ENCODE measurements at places on chromosomes 4 and X.

DNA sequence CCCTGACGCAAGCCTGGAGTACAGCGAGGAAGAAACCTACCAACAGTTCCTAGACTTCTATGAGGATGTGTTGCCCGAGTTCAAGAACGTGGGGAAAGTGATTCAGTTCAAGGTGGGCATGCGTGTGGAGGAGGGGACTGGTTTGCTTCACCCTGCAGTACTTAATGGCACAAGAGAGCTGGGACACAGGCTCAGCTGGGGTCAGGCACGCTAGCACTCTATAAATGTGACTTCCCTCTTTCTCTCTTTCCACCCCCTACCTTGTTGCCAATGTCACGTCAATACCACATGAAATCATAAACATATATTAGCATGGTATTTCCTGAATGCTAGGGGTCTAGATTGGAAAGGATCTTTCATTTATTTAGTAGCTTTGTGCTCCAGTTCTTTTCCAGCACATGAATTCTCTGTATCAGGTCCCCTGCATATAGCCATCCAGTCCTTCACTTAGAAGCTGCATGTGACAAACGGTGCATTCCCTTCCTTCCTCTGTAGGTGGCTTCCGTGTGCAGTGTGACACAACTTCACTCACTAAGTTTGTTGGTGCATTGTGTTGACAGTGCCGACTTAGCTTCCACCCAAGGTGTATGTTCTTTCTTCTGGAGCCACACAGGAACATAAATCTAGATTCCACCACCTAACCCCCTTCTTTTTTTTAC, 25.6 kb downstream of the ZRSR2 start:
- no peak for DNase-seq

GRCh38 chrX:100939333-100939732, 10.6 kb upstream of the XKRX start:
- DNase-seq = no peak

DNA sequence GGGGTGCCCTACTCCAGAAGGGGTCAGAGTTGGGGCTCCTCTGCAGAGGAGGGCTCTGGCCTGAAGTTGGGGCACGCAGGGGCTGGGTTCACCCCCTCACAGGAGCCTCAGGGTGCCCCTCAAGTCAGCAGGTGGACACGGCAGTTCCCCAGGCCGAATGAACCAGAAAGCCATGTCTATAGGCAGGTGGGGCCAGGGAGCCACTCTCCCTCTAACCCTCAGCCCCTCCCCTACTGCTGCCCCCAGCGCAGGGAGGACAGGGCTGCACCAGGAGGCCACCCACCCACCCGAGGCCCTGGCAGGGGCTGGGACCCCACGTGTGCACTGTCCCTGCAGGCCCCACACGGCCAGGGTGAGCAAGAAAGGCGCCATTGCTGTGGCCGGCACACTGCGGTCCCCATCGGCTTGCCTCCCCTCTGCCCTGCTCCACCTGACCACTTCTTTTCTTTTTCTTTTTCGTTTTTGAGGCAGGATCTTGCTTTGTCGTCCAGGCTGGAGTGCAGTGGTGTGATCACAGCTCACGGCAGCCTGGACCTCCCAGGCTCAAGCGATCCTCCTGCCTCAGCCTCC, 83.8 kb downstream of the FAM53A start:
- DNase-seq = no peak

DNA sequence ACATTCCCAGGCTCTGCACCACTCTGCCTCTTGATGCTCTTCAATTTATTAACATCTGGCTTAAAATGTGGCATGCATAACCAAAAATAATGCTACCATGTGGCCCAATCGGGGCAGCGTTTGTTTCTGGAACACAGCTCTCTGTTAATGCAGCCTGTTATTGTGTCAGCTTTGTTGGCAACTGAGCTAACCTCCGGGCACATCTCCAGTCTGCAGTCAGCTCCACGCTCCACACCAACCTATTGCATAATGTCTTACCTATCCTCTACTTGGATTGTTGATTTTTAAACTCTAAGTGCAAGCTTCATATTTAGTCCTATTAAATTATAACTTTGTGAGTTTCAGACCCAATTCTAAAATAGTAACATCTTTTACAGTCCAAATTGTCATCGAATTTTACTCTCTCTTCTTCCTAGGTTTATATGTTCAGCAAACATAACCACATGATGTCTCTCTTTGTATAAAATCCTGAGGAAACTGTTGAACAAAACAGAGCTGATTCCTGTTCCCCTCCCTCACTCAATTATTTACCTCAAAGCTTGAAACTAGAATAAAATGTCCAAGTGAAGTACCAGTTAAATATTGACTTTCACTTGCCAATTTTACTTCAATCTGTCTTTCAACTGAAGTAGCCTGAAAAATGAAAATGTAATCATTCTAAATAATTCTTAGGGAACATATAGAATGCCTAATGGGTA, 92.2 kb upstream of the RAPGEF2 start:
- no peak for DNase-seq

GRCh38 chr4:108056418-108056817, 66.7 kb downstream of the HADH start:
- no peak for DNase-seq

- no peak for DNase-seq
These were observed 221.8 kb upstream of the KCNIP4 start for GRCh38 chr4:22170353-22170752.

DNA sequence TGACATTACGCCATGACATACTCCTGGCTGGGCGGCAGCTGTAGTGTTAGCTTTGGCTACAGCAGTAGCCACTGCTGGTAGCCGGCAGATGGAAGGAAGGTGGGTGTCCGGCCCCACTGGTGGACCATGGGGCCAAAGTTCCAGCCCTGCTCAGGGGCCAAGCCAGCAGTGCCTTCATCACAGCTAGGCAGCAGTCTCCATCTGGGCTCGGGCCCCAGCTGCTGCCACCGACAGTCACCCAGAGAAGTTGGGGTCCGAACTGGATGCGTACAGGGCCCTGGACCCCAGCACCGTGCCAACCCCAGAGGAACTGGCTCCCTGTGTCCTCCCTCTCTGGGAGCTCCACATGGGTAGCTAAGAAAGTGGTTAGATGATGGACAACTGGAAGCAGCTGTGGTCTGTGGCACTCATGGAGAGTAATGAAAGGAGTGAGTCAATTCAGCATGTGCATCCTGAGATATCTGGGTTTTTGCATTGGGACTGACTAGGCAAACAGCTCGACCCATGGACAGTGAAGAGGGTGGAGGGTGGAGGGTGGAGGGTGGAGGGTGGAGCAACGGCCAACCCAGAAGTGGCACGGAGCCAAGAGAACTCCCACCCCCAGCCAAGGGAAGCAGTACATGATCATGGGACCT, 366.6 kb upstream of the GRIA3 start:
- no peak for DNase-seq

GRCh38 chr4:68250151-68250930, 4.8 kb upstream of the TMPRSS11B start:
- DNase-seq = no peak

DNA sequence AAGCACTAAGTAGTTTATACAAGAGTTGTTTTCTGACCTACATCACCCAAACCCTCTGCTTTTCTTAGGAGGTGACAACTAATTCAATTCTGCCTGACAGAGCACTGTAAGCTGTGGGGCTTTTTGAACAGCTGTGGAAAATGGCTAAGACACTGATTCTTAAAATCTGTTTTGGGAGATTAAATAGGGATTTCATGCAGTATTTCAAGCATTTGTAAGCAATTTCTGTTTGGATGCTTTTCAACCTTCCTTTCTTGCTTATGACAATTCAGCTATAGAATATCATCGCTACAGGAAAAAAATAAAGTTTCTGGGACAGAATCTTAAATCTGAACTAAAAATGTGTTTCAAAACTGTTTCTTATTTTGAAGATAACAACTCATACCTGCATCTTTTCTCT, 459.5 kb downstream of the RAPGEF2 start:
- DNase-seq = no peak

DNA sequence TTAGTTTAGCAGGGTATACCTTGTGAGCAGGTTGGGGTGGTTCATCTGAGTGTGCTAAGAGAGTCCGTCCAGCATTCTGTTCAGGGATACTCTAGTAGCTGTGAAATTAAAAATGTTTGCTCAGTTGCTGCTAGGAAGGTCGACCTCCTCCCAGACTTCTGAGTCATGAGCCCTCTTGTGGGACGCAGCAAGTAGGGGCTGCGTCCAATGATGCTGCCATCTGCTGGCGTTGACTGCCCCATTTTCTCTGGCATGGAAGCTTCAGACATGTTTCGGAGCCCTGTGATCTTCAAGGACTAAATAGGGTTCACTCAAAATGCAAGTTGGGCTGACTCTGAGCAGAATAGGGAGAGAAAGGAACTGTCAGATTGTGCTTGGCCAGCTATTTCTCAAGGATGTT, 201.0 kb upstream of the ARSJ start:
- no peak for DNase-seq

DNA sequence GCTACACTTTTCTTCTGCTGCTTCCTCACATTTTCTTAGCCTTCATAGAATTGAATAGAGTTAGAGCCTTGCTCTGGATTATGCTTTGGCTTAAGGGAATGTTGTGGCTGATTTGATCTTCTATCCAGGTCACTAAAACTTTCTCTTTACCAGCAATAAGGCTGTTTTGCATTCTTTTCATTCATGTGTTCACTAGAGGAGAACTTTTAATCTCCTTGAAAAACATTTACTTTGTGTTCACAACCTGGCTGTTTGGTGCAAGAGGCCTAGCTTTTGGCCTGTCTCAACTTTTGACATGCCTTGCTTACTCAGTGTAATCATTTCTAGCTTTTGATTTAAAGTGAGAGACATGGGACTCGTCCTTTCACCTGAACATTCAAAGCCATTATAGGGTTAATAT, 87.7 kb upstream of the RAB40AL start:
- no peak for DNase-seq

- DNase-seq = no peak
These were observed 178.4 kb upstream of the IRS4 start for GRCh38 chrX:108914791-108915190.
